ENCODE measurements at places on chromosomes 12 and 14.

DNA sequence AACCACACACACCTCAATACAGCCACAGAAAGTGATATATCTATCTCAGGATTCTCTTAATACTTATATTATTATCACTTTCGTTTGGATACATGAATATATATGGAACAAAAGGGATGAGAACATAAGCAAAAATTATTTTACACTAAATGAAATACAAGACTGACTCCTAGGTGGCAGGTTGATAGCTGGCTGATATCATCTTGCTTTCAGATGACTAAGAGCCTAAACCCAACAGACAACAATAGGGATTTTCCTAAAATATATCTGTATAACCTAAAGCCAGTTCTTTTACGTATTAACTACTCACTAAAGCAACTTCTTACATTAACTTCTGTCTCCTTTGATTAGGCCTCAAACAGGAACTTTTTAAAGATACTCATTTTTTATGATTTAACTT is 65.1 kb downstream of the BAZ1A start:
- no peak for DNase-seq

DNA sequence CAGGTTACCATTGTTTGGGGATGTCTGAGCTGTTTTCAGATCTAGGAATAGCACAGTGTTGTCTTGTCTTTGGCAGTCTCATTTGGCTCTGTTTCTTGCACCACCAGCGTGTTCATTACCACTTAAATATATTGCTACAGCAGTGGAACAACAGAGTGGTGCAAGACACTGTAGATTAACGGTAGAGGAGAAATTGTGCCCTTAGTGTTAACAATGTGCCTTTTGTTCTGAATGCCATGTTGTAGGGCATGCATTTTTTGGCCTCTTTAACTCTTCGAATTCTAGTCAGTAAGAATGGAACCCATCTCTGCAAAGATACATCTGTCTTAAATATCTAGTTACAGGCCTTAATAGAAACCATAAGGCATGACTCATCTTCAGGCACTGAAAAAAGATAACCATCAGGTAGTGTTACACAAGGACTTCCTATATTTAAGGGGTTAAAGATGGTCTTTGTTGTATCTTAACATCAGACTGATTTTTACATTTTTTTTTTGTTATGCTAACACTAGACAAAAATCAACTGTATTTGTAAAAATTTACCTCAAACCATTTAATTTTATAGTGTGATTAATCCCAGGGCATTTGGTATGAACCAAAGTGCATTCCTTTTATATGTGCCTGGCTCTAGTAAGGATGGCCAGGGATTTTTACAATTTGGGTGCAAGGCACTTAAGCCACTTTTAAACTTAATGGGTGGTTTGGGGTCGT is 12.9 kb downstream of the DYRK2 start:
- no peak for DNase-seq

- no peak for DNase-seq
Observed at GRCh38 chr12:41564816-41565215, 376.7 kb downstream of the PDZRN4 start.

- DNase-seq, result no peak
Observed at GRCh38 chr12:114926341-114926740, 242.4 kb upstream of the TBX3 start.

DNA sequence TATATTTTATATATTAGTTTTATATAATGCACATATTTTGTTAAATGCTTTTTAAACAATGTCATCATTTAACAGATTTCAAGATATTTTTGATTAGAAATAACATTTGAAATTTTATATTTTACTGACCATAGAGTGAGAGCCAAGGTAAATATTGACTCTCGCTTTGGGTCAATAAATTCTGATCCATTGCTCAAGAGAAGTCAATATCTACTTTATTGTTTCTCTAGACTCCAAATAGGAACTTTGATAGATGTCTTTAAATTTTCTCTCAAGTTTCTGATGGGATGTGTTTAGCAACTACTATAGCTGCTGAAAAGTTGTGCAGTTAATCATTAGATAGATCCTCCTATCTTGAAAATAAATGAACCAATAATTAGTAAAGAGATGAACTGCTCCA is 61.4 kb upstream of the ATXN7L3B start:
- DNase-seq, result no peak

GRCh38 chr12:16884819-16885218 is 278.9 kb upstream of the LMO3 start:
- no peak for DNase-seq

DNA sequence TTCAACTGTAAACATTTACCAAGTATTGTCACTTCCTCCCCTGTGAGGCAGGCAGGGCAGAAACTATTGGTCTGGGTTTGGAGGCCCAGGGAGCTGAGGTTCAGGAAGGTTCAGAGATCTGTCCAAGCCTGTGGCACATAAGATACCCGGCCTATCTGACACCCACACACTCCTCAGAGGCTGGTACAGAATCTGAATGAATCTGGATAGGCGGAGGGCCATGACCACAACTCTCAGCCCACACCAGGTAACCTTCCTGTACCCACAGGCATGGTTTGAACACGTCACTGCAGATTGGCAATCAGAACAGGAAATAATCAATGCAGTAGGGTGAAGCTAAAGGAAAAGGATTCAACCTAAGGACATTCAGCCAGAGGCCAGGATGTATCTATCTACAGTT is 92.8 kb upstream of the TMCC3 start:
- no peak for DNase-seq

DNA sequence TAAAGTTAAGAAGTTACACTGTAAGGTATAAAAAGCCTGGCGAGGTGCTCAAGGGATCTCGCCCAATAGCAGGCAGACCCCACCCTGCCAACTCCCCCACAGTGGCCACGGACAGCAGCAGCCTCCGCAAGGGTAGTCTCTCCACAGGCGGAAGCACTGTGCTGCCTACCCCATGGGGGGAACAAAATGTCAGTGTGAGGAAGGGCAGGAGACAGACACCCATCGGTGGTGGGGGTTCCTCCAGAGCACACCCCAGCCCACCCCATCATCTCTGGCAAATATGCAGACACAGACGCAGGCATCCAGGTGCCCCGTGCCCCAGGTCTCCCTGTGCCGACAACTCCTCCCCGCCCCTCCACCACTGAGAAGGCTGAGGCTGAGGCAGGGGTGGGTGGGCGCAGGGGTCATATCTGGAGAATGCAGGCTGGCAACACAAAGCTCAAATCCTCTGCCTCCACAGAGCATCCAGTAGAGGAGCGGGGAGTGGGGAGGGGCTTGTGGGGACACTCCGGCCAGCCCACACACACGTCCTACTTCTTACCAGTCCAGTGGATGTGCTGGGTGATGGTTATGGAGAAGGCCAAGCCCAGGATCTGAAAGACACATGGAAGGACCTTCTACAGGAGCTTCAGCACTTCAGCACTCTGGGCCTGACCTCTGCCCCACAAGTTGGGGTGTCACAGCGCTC is 68.3 kb upstream of the DDX11 start:
- no peak for DNase-seq

DNA sequence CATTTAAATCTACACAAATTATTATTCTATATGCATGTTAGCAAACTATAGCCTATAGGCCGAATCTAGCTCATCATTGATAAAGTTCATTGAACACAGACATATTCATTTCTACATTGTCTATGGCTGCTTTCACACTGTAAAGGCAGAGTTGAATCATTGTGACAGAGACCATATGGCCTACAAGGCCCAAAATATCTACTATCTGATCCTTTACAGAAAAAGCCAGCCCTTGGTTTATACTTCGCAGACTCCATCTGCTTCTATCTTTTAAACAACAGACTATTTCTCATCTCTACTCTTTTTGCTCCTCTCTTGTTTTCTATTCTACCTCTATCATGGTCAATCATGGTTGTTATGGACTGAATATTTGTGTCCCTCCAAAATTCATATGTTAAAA is 190.7 kb downstream of the EXOC5 start:
- peak; percentile 95 for DNase-seq

DNA sequence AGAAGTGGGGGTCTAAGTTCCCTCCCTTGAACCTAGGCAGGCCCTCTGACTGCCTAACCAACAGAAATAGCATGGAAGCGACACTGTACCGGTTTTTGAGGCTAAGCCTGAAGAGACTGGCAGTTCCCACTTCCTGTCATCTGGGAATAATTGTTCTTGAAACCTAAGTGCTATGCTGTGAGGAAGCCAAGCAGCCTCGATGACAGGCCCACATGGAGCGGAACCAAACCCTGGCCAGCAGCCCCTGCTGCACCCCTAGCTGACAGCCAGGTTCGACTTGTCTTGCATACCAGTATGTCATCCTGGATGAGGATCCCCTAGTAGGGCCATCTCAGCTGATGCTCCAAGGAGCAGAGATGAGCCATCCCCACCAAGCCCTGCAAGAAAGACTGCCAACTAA is 6.4 kb upstream of the GPR68 start:
- DNase-seq, result no peak

DNA sequence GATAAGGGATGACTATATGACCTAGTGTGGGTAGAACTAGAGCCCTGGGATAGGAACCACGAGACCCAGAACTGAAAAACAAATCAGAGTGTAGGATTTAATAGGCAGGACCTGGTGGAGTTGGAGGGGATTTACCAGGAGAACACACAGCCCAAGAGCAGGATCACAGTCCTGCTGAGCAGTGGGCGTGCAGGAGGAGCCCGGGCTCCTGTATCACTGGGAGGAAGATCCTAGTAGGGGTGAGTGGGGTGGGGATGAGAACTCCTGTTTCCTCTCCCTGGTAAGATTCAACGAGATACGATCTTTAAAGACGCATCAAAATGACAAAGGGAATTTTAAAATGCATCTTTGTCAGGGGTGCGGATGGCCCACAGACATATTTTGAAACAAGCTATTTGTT is 220.1 kb downstream of the GALC start:
- DNase-seq, result no peak

DNA sequence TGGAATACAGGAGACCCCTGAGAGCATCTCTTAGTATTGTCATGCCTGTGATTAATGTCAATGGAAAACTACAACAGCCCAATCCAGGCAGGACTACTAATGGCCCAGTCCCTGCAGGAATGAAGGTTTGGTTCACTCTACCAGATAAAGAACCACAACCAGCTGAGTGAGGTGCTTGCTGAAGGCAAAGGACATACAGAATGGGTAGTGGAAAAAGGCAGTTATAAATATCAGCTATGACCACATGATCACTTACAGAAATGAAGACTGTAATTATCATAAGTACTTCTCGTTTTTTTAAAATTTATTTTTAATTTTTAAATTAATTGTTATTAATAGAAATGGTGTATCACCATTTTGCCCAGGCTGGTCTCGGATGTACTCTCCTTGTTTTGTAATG is 17.2 kb upstream of the LPCAT3 start:
- no peak for DNase-seq

GRCh38 chr12:12716151-12716792 is 896 bp upstream of the CDKN1B start:
- DNase-seq, result no peak

DNA sequence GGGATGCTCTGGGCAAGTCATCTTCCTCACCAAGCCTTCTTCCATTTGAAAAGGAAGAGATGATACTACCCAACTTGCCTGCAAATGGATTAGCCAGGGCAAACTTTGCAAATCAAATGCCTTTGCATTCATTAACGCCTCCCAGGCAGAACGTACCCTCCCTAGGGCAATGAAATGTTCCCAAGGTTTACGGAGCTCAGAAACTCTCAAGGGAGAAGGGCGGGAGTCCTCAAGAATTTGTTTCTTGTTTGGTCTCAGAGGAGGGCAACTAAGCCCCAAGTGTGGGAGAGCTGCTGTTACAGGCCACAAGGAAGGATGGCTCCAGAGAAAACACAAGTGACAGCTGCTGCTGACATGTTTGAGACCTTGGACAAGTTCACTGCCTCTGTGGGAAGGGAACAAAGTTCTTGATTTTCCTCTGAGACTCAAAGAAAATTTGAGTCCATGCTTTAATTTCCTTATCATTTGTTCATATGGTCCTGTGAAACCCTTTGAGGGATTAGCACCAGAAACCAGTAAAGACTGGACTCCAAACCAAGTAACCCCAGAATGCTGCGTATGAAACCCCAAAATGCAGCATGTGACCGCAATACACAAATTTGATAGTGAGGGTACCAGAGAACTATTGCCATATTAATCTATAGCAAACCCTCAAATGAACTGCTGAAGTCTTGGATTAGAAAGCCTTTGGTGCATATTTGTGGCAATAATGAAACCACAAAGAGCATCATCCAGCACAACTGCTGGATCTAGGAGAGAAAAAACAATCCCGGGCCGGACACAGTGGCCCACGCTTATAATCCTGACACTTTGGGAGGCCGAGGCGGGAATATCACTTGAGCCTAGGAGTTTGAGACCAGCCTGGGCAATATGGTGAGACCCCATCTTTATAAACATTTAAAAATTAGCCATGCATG is 22.9 kb downstream of the SPTB start:
- DNase-seq, result no peak

DNA sequence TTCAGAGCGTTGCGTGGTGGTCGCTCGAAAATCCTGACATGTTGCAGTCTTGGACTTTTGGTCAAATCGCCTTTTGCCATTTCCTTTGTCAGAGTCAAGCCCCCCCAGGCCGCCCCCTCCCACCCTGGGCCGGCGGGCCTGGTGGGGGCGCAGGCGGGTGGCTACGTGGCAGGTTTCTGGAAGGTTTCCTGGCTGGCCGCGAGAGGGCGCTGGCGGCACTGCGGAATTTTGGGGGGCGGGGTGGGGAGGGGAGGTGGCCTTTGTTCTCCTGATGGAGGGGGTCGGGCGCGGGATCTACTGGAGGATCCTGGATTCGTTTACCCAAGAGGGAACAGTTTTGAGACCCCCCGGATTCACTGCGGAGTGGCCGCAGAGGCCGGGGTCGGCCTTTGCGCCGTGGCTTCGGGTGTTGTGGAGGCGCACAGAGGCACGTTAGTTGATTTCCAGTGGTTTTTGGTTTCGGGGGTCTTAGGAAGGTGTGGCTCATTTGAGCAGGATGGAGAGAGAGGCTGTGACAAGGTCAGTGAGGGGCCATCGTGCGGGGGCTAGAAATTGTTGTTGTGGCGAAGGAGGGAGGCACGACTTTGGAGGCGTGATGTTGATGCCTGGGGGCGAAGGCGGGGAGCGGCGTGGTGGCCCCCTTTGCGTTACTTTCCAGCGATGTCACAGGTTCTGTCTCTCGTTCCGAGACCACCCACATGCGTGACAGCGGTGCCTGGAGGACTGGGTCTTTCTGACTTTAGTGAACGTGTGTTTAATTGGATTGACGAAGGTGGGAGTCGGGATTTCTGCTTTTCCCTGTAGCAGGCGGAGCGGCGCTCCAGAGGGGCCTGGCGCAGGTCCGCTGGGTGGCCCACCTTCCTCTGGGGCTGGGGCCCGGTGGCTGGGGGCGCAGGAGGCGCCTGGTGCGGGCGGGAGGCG is 1.4 kb downstream of the MEG3 start:
- DNase-seq, result no peak

GRCh38 chr14:44112774-44113460 is 394.2 kb downstream of the FSCB start:
- DNase-seq, result no peak

DNA sequence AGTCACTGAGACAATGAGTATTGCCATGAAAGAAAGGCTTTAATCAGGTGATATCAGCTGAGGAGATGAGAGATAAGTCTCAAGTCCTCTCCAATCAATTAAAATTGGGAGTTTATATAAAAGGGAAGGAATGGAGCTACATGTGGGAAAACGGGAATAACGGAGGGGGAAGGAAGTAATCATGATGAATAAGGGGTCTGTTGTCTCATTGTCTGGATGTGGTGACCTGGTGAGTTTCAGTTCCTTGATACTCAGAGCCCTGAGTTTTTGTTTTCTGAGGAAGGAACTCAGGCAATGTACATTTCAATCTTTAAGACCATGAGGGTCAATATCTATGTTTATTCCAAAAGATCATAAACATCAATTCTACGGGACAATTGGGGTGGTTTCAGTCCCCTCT is 198.8 kb downstream of the KITLG start:
- DNase-seq, result no peak

Data from NCI-H82 (cell line).